Smooth muscle cell of the umbilical artery (primary cell): ENCODE measurements at places on chromosomes 1 and 21. TPM values are rescaled to one million over a fixed set of nuclear protein-coding genes. Genes with fewer than 3 reads are reported as not detected.

The DPT gene
- 0.05 and 0.30 TPM in 2 replicates for total RNA-seq

The FLG2 gene
- total RNA-seq, result not detected in 2 replicates

The C1orf53 gene
- total RNA-seq, result 2.4 and 4.8 TPM in 2 replicates

The PERM1 gene
- not detected in 2 replicates for total RNA-seq

The ACTL8 gene
- under 0.01 TPM in 1 of 2 replicates, not detected in the other for total RNA-seq

The PRRX1 gene
- total RNA-seq, result 11.0 and 52.9 TPM in 2 replicates

The CSMD2 gene
- total RNA-seq, result 7.1 and 10.9 TPM in 2 replicates

The MARK1 gene
- total RNA-seq, result 0.59 and 3.5 TPM in 2 replicates

The CADM3 gene
- total RNA-seq, result 0.09 and 0.30 TPM in 2 replicates

The DCST2 gene
- not detected in 2 replicates for total RNA-seq

The PCP4 gene
- not detected in 2 replicates for total RNA-seq

The MRPL9 gene
- total RNA-seq, result 63.7 and 63.8 TPM in 2 replicates

The LAD1 gene
- not detected in 2 replicates for total RNA-seq

The KRTAP21-3 gene
- total RNA-seq, result not detected in 2 replicates

The SSR2 gene
- 606 and 1,121 TPM in 2 replicates for total RNA-seq

The SLC35F3 gene
- total RNA-seq, result 0.09 and 0.30 TPM in 2 replicates

The SGIP1 gene
- total RNA-seq, result 4.4 and 5.6 TPM in 2 replicates

The CRNN gene
- total RNA-seq, result not detected in 2 replicates

The BRDT gene
- total RNA-seq, result not detected in 2 replicates

The MCOLN2 gene
- total RNA-seq, result 0.30 and 1.9 TPM in 2 replicates

The SERPINC1 gene
- 0.30 TPM in 1 of 2 replicates, not detected in the other for total RNA-seq

The C4BPA gene
- not detected in 2 replicates for total RNA-seq
